ENCODE measurements at places on chromosomes 2 and 18.

GRCh38 chr2:38875227-38875575, 533 bp downstream of the DHX57 start:
- DNase-seq = no peak

DNA sequence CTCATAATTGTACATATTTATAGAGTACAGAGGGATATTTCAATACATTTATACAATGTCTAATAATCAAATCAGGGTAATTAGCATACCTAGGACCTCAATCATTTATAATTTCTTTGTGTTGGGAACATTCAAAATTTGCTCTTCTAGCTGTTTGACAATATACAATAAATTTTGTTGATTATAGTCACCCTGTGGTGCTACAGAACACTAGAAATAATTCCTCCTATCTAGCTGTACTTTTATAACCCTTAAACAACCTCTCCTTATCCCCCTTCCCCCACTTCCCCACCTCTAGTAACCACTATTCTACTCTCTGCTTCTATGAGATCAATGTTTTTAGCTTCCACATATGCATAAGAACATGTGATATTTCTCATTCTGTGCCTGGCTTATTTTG, 328.4 kb upstream of the RBMS1 start:
- no peak for DNase-seq

GRCh38 chr2:36871068-36871707, 95.1 kb downstream of the STRN start:
- DNase-seq = no peak

GRCh38 chr18:47593744-47594472, 336.6 kb downstream of the SMAD2 start:
- no peak for DNase-seq

- no peak for DNase-seq
These were observed 123.9 kb downstream of the ACKR3 start for GRCh38 chr2:236693531-236693930.

DNA sequence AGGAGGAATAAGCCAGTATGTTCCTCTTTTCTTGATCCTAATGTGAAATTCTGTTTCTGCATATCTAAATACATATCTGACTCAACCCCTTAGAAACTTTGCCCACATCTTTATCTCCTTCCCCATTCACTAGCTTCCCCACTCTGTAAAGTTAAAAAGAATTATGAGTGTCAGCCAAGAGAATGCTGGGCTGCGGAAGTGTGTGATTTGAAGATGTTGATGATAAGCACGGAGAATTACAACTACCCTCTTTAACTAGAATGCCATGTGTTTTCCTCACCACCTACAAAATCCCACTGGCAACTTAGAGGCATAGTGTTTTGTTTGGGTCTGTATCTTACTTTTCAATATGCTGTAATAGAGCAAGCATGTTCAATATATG, 490.4 kb upstream of the FANCL start:
- DNase-seq = no peak

GRCh38 chr2:98818164-98818563, 87.2 kb upstream of the MGAT4A start:
- DNase-seq = no peak

DNA sequence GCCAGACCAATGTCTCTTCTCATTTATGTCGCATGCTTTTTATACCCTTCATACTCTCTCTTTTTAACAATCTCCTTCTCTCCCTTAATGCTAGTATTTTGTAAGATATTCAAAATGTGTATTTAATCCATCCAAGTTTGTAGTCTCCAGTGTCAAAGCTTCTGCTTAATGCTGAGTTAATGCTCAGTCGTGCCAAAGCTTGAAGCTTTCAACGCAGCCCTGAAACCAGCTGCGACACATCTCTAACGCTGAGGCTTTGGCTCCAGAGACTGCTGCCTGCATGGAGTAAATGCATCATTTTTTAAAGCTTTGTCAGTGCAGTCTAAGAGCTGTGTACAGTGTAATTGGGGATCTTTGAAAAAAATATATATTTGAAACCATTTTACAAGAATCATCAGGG, 2108.8 kb upstream of the PIK3C3 start:
- no peak for DNase-seq

- no peak for DNase-seq
These were observed 169.7 kb downstream of the CDCA7 start for GRCh38 chr2:173524256-173524955.

DNA sequence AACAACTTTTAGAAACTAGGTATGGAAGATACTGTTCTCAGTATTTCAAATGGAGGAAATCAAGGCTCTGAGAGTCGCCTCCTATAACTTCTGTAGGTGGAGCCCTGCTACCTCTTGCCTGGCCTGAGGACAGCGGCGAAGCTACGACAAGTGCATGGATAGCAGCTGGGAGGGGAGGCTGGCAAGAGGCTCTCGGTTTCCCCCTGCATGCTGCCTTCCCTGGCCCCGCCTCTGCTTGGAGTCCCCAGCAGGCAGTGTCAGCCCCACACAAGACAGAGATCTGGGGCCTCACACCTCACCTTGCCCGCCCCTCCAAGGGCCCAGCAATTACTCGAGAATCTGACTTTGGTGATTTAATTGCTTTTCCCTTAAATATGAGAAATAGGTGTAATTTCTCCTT, 107.6 kb upstream of the POU3F3 start:
- DNase-seq = no peak

DNA sequence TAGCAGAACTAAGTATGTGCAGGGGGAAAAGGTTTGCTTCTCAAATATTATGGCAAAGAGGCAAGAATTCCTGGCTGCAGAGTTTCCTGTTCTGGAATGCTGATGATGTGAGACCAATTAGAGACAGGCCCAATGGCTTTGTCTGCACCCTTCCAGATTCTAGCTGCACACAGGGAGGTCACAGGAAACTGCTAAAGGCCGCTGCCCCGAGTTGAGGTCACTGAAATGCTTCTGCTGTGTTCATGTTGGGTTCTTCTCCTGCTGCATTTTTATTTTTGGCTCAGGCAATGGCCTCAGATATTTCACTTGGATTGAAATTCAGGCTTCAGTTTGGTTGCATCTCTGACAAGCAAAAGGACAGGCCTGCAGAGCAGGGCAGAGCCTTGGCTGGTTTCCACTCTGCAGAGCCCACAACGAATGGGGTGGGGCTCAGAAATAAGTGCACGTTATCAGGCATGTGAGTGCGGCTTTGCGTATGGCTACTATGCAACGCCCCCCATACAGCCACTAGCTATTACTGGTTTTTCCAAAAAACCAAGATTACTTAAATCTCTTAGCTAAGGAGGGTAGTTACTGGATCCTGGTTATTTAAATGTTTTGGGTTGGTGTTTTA, 66.9 kb upstream of the FZD5 start:
- no peak for DNase-seq

DNA sequence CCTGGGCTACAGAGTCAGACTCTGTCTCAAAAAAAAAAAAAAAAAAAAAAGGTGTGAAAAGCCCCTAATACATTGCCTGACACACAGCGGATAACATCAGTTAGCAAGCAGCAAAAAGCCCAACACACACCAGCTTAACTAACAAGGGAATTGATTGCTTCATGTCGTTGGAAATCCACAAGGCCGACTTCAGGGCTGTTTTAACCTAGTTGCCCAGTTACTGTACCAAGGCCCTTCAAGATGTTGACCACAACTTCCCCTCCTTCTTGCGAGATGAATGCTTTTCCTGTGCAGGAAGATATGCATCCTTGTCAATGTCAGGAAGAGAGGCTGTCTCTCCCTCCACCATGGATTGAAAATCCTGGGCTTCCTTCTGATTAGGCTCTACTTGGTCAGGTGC, 202.9 kb downstream of the MIB1 start:
- no peak for DNase-seq

DNA sequence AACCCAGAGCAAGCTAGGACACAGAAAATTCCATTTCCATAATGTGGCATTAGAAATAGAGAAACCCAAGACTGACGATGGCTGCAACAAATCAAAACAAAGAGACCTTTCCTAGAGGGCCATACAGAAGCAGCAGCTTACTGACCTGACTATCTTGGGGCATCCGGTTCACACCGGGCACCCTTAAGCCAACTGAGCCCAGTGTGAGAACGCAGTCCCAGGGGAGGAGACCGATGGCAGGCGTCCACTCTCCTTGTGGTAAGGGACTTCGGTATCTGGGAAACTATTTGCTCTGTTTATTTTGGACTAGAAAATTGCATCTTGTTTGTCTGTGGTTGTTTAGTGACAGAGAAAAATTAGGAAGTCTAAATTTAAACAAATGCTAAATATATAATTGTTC, 244.8 kb upstream of the COPS8 start:
- DNase-seq = no peak

DNA sequence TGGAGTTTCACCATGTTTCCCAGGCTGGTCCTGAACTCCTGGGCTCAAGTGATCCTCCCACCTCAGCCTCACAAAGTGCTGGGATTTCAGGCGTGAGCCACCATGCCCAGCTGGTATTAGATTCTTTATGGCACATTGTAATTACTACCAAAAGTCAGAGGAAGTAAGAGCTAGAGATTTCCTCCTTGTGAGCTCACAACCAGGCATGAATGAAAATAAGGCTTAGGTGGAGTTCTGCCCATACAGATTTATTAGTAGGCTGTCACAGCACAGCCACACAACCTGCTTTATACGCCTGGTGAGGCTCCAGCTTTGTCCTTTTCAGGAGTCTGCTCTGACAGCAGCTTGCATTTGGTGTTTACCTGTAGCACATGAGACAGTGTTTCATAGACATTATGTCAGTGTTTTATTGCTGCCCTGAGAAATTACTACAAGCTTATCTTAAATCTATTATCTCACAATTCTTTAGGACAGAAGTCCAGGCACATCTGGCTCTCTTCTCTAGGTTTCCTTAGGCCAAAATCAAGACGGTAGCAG, 156.6 kb downstream of the TANC1 start:
- DNase-seq = no peak
